ENCODE measurements at places on chromosomes 2 and 18.

DNA sequence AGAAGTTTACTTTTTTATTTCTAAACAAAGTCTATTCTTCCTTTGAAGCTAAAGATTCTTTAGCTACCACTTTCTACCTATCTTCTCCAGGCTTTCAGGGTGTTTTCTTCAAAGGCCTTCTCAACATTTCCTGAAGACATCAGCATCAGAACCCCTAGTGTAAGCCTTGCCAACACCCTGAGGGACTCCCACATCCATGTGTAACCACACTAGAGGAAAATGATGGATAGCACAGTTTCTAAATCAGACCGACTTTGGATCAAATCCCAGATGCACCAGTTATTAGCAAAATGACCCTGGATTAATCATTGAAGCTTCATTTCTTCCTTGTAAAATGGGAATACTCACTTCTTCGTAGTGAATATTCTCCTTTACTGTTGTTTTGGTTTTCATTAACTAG, 4.7 kb upstream of the TTN start:
- DNase-seq, result no peak

- DNase-seq, result no peak
These were observed at the start of gene LRRFIP1 for GRCh38 chr2:237627441-237628246. LRRFIP1 (plus strand) TSS chr2:237627587; CDS start chr2:237627645, 58 bp downstream.

DNA sequence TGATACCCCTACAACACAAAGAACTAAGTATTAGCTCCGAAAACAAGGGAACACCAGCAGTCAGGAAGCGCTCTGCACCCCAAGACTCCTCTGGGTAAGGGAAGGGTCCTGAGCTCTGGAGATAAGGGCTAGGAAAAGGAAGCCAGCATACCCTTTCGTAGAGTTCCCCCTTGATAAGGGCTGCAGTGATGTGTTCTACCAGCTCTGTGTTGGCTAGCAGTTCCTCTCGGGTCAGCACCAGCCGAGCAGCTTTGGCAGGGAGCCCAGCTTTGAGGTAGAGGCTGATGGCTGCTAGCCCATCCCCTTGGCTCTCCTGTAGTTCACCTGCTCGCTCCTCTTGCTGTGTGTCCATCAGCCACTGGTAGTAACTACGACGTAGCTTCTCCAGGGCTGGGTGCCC, 18.9 kb downstream of the KRTCAP3 start:
- no peak for DNase-seq

DNA sequence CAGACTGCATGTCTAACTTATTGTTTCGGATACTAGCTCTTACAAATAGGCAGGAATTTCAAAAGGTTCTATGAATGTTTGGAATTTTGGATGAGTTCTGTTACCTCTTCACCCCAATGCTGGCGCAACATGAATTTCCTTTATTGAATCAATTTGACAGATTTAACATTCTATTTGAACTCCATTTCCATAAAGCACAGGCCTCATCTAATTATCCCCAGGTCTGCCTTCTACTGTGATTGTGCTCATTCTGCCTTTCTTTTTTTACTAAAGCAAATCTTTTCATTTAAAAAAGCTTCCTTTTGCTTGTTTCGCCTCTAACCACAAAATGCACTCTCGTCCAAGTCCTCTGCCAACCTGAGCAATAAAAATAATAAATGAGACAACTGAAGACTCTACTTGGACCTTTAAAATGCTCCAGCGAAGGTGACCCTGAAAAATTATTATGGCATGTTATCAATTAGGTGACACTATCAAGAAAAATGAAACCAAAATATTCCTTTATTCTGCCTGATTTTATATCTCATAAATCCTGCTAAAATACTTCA, 922.9 kb upstream of the FSHR start:
- DNase-seq, result no peak

DNA sequence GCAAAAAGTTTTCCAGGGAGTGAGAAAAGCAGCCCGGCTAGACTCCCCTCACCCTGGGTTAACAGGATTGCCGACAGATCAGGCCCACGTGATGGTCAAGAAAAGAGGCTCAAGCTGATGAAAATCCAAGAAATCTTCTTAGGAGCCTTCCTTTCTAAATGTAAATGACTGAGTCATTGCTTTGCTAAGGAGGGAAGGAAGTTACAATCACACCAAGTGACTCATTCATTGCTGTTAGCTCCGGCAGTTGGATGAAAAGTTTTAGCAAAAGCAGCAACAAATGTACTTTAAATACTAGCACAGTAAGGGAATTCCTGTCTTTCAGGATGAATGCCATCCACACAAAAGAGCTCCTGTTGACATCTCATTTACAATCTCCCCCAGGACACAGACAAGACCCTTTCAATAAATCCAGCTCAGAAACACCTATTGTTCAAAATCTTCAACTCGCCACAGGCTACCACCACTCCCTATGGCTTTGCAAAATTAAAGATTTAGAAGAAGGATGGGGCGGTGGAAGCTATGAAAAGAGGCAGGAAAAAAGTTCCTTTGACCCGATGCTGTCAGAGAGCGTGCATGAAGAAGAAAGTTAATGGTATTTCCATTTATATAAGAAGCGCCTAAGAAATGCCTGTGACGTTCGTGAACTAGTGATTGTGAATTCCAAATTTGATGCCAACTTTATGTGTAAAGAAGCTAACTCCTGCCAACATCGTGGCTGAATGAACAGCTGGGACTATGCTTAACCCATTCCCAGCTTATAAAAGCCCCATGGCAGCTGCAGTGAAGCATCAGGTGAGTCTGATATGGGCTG, 153.7 kb downstream of the TGIF1 start:
- peak; percentile 88 for DNase-seq

- DNase-seq, result no peak
These were observed 221.2 kb upstream of the KCNJ3 start for GRCh38 chr2:154477319-154477718.

DNA sequence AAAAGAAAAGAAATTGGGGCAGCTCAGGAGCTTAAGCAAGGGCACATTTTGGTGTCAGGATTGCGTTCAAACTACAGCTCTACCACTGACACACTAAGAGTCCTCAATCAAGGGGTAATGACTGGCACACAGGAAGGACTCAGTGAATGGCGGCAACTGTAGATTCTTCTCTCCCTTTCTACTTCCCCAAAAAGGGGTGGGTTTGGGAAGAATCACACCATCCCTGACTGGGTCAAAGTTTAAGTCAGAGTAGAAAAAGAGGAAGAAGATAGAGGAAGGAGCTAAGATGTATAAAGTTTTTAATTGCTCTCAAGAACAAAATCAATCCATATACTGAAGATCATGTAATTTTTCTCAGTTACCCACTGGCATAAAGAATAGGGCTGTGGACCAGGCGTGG, 2.6 kb downstream of the NLRC4 start:
- DNase-seq, result no peak

- no peak for DNase-seq
These were observed 110.9 kb downstream of the GALR1 start for GRCh38 chr18:77360315-77361190.

DNA sequence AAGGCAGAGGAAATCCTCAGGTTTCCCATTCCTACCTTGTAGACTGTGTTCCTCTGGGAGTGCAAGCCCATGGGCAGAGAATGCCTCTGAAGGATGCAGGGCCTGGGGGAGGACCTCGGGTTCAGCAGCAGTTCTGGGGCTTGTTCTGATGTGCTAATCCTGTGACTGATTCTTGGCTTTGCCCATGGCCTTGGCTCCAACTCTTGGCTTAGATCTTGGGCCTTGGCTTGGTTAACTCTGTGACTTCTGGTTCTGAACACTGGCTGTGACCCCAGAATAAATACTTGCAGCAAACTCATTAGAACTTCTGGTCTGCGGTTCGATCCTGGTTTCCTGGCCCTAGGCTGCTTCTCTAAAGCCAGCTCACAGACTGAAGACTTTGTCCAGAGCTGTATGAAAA, 366.9 kb upstream of the ZEB2 start:
- DNase-seq, result no peak

DNA sequence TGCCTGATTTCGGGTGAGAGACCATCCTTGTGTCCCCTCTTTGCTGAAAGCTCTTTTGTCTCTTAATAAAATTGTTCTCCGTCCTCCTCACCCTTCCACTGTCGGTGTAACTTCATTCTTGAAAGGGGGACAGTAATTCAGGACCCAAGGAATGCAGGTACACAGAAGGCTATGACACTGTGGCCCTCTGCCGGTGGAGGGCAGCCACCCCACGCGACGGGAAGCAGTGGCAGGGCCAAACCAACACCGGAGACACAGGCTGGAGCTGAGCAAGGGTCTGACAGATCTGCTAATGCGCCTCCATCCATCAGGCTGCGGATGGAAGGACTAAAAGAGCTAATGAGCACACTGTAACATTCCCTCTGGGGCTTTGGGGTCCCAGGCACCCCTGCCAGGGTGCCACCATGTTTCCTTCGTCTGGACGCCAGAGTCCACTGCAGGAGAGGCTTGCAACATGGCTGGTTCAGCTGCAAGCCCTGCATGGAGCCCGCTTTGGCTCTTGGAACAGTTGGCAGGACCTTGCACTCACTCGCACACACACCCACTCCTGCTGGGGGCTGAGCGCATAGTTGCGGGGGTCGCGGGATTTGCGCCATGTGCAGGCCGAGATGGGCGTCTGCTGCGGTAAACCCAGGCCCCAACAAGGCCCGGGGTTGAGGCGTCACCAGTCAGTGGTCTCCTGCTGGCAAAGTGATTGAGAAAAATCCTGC, 544.1 kb upstream of the CDH7 start:
- DNase-seq, result no peak

DNA sequence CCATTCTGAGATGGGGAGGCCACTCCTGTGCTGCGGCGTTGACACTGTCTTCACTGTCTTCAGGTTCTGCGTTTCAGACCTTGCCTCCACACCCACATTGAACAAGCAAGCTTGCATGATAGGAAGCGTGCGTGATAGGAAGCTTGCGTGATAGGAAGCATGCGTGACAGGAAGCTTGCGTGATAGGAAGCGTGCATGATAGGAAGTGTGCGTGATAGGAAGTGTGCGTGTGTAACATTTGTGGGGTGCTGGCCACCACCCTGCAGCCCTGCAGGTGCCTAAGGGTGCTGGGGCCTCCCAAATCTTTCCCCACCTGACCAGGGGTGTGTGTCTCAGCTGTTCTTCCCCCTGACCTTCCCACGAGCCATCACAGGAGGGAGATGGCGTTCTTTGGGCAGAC, 25.3 kb downstream of the TSHZ1 start:
- DNase-seq, result no peak

DNA sequence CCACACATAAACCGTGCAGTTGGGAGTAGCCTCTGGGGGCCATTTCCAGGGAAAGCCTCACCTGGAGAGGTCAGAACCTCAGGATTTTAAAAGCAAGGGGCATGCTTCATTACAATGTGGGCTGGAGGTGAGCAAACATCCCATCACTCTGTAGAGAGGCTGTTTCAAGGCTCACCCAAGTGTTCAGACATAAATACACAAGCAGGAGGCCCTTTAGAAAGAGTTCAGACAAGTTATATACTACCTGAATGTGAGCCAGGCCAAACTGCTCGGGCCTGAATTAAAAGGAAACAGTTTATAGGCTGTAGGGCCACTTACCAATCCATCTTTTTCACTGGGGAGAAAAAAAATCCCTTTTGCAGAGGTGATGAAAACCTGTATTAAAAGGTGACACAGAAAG, 540.0 kb upstream of the ZEB2 start:
- no peak for DNase-seq

DNA sequence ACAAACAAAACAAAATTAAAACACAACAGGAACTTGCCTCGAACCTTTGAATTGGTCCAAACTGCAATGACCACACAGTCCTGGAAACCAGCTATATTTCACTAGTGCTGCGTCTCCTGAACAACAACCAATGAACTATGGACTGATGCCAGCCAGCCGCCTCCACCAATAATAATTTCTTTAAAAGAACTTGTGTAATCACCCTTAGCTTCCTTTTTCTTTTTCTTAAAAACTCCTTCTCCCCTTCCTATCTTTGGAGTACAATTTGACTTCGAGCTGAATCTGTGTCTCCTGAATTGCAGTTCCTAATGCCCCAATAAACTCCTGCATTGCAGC, 1.6 kb upstream of the CXXC1 start:
- no peak for DNase-seq

GRCh38 chr18:77590943-77591515, 341.4 kb downstream of the GALR1 start:
- DNase-seq, result no peak

GRCh38 chr2:178280244-178280852, 86.0 kb downstream of the OSBPL6 start:
- no peak for DNase-seq

DNA sequence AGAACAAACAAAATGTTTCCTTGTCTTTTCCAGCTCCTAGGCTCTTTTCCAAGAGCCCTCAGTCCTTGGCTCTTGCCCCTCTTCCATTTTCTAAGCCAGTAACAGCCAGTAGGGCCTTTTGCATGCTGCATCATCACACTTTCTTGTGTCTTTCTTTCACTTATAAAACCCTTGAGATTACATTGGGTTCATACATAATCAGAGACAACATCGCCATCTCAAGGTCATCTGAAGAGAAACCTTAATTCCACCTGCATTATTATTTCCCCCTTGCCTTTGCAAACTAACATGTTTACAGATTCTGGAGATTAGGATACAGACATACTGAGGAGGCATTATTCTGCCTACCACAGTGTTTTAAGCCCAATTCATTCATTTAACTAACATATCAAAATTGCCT, 697.3 kb downstream of the TRIB2 start:
- DNase-seq, result no peak

- no peak for DNase-seq
These were observed 85.6 kb upstream of the SPTBN1 start for GRCh38 chr2:54370405-54371104.
